Left cardiac atrium (tissue), 4 donors: ENCODE measurements at places on chromosomes 3 and 15.
A peak's percentile ranks its signal among the peaks of the same experiment; 100 is the strongest.

DNA sequence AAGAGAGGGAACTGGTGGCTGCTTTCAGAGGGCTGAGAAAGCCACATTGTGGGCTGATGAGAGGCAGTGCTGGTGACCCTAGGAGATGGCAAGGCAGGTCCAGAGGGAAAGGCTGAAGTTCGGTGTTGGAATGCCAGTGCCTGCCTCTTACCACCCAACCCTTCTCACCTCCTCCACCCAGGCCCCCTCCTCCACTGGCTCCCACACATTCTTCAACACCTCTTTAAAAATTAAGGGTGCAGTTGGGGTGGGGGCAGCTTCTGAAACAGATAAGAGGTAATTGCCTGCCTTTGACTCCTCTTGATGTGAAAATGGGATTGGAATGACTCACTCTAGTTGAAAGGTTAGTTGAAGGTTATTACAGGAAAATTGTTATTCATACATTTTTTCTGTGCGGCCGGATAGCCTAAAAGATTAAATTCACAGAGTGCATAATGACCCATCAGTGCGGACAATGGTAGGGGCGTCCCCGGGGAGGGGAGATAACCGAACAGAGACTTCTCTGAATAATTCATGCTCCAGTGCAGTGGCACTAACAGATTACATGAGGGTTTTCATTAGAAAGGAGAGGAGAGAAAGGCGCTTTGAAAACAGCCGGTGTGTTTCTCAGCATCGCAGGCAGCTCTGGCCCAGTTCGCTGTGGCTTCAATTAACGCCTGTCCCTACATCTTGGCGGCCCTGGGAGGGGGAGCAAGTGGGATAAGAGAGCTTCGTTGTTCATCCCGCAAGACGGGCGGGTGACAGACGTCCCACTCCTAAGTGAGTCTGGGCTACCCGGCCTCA, 212.4 kb downstream of the TLE3 start:
- DNase-seq = no peak

GRCh38 chr3:29072611-29073010, 208.3 kb upstream of the RBMS3 start:
- no peak for DNase-seq

GRCh38 chr15:79008659-79009058, 63.8 kb upstream of the CTSH start:
- DNase-seq = no peak

- no peak for DNase-seq
Measured at GRCh38 chr3:156642750-156643728, 31.4 kb upstream of the TIPARP start.

DNA sequence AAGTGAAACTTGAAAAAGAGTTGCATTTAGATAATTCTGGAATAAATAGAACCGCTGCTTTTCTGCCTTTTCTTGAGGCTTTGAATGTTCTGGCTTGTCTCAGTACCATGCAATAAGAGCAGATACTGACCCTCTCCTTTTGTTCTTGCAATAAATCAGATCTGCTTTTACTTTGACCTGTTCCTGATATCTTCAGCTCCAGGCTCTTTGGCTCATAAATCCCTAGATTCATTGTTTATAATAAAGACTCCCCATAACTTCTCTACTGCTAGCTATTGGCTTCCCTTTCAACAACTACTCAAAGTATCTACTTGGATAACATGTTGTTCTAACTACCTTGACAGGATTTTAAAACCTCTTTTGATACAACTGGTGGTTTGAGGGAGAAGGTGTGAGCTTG, 47.4 kb upstream of the TMC3 start:
- DNase-seq = no peak

DNA sequence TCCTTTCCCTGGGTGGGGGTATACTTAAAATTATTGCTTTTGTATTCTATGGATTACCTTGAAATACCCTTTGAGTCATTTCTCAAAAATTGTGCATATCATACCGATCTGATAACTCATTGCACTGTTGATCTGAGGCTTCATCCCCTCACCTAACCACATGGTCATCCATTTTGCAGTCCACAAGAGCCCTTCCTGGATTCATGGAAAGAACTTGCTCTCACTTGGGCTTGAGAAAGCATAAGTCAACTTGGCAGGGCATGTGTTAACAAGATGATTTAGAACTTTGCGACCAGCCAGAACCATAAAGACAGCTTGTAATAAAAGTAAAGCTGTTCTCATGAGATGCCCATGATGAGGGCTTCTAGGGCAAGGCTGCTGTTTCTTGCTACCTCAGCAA, 22.2 kb downstream of the MME start:
- no peak for DNase-seq

DNA sequence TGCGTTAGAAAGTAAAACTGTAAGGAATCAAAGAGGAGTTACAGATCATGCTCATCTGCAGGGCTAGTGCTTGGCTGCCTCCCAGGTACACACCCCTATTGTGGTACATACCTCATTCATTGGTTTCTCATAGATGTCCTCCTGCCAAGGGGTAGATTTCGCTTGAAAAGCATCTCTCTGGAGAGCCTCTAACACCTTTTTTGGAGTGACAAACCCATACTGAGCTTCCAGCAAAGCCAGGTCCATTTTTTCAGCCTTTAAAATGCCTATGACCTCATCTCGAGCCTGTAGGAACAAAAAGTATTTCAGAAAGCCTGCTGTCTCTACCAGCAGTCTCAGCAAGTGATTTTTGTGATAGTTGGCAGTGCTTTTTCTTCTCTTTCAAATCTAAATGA, 112.1 kb downstream of the CMSS1 start:
- DNase-seq = peak; percentile 52

DNA sequence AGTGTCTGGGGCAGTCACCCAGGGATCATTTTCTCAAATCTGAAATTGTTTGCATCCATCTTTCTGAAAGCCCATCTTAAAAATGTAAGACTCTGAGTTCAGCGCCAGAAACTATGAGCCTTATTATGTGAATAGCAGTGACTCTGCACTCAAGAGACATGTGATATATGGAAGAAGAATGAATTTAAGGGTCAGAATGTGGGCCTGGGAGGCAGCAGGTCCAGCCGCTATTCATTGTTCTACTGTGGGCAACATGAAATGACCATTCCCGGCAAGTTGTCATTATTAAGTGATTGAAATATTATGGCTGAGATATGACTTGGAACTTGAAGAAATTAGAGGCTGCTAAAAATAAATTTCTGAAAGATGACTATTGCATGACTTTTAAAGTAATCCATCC, 228.6 kb upstream of the ARRDC4 start:
- no peak for DNase-seq

DNA sequence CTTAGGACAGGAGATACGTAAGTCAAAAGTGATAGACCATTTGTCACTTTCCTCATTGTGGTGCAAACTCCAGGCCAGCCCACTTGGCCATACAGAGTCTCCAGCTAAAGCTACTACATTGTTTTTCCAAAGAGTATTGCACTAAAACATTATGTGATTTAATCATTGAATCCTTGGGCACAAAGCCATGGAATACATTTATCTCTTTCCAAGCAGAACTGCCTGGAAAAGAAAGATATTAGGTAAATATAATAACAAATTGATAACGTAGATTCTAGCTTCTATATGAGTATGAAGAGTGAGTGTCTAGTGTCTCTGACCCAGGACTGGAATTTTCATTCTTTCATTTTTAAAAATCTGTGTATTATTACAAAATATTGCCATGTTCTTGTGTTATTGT, 863.7 kb upstream of the SEMA6D start:
- no peak for DNase-seq

DNA sequence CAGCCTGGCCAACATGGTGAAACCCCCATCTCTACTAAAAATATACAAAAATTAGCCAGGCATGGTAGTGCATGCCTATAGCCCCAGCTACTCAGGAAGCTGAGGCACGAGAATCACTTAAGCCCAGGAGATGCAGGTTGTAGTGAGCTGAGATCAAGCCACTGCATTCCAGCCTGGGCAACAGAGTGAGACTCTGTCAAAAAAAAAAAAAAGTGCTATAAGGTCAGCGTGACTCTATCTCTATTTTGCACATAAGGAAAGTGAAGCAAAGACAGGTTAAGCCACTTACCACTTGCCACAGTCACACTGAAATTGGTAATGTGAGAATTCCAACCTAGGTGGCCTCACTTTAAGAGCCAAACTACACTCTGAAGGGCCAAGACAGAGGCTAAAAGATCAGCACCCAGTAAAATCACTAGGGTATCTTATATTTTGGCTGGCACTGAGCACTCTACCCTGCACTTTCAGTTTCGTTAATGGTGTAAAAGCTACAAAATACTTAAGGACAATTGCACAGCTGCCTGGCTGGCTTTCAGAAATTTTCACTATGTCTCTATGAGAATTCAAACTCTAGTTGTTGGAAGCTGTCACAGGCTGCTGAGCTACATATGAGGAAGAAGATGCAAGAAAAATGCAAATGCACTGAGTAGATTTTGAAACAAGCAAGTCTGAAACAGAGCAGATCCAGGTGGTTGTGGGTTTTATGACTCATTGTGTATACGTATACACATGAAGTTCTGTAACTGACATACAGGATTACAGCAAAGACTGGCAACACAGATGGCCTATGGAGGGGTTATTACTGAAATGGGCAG, 32.7 kb downstream of the TRANK1 start:
- no peak for DNase-seq

- DNase-seq = no peak
Measured at GRCh38 chr3:187742351-187743171, 2.7 kb downstream of the BCL6 start.

- DNase-seq = no peak
Measured at GRCh38 chr15:91412138-91412928, 312.3 kb downstream of the SV2B start.
